ENCODE measurements at places on chromosomes 1 and 21.
A peak's percentile ranks its signal among the peaks of the same experiment; 100 is the strongest.

DNA sequence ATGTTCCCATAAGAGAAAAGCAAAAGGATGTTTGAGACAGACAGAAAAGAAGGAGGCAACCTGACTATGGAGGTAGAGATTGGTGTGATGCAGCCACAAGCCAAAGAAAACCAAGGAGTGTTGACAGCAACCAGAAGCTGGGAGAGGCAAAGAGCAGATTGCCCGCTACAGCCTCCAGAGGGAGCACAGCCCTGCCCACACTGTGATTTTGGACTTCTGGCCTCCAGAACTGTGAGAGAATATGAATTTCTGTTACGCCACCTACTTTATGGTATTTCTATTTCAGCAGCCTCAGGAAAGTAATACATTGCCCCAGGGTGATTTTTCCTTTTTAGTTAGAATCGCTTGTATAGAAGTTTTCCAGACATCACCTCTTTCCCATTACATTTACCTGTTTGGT lies 28.4 kb downstream of the SLAMF6 start:
- DNase-seq, result no peak

DNA sequence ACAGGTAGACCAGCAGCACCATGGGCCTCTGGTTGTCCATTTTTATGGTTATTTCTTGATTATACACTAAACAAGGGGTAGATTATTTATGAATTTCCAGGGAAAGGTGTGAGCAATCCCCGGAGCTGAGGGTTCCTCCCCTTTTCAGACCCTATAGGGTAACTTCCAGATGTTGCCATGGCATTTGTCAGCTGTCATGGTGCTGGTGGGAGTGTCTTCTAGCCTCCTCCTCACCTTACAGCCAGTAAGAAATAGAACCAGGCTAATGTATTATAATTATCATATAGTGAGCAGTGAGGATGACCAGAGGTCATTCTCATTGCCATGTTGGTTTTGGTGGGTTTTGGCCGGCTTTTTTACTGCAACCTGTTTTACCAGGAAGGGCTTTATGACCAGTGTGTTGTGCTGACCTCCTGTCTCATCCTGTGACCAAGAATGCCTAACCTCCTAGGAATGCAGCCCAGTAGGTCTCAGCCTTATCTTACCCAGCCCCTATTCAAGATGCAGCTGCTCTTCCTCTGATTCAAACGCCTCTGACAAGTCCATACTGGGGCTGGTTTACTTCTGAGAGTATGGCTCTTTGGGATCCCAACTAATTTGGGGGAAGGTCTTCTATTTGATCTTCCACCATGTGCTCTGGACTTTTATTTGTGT lies 13.5 kb upstream of the TINAGL1 start:
- no peak for DNase-seq

GRCh38 chr1:27380224-27380623 lies 2.9 kb downstream of the CD164L2 start:
- DNase-seq, result no peak

DNA sequence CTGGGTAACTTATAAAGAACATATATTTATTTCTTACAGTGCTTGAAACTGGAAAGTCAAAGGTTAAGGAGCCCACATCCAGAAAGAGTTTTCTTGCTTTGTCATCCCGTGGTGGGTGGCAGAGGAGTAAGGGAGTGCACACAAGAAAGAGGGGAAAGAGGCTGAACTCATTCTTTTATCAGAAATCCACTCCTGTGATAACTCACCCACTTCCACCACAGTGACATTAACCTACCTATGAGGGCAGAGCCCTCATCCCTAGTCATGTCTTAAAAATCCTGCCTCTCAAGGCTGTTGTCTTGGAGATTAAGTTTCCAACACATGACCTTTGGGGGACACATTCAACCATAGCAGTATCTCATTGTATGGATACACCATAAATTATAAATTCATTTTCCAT lies 32.5 kb upstream of the RGS4 start:
- no peak for DNase-seq

DNA sequence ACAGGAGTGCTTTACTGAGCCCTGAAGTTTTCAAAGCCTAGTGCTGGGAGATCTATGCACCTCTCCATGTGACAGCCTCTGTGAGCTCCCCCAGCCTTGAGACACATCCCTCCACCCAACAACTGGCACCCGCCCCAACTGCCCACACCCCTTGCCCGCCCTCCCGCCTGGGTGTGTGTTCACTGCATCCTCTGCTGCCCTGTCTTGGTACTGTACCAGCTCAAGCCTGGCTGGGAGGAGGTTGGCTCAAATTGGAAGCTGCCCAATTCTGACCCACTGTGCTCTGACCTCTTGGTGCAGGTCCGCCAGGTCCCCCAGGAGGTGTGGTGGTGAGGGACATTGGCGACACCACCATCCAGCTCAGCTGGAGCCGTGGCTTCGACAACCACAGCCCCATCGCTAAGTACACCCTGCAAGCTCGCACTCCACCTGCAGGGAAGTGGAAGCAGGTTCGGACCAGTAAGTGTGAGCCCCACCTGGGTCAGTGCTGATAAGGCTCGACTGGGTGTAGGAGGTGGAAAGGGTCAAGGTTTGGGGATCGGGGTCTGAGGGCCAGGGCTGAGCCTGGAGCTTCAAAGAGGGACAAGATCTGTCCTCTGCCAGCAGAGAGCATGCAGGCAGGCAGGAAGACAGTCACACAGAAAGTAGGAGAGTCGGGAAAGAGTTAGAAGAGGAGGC lies 18.0 kb downstream of the TMEM81 start:
- DNase-seq, result no peak

DNA sequence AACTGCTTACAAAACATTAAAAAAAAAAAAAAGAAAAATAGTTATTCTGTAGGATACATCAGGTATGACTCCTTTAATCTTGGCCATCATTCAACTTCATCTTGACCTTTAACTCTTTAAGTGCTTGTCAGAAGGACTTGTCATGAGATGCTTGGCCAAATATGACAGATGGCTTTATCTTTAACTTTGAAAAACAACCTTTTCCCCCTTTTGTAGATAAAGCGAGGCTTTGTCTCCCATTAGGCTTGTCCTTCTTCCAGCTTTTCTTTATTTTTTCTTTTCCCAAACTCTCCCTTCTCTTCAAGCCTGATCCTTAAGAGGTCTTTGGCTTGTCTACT lies 2.3 kb downstream of the SRSF10 start:
- DNase-seq, result no peak

- DNase-seq, result no peak
Observed at GRCh38 chr1:229869240-229869639, 197.8 kb upstream of the GALNT2 start.

DNA sequence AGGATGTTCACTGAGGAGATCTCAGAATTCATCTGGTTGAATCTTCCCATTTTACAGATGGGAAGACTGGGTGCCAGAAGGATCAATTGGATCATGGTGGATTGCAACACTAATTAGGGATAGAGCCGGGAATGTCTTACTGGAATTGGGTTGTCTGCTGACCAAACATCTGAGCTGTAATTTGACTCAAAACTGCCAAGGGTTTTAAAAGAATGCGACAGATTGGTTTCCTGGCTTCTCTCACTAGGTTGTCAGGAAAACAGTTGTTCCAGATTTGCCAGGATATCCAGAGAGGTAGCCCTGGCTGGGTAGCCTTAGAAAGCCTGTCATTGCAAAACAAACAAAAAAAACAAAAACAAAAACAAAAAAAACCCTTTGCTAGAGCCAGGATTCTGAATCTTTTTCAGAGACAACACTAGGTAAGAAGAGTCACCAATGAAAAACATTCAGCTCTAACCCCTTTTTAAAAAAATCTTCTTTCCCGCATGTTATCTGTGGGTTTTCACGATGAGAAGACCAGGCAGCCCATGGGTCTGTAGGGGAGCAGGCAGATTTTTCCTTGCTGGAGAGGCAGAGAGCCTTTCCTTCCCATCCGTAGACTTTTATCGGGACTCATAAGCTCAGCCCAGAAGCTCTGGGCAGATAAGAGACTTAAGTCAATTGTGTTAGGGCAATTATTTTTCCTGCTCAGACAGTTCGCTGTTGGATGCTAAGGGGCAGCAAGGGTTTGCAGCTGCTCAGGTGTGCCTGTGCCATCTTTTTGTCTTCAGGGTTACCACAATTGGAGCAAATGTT lies 418.9 kb downstream of the PRDM2 start:
- DNase-seq, result no peak

GRCh38 chr1:109300650-109301151 lies 6.1 kb downstream of the MYBPHL start:
- no peak for DNase-seq

- DNase-seq, result no peak
Observed at GRCh38 chr1:2380816-2381591, 10.3 kb downstream of the MORN1 start.

DNA sequence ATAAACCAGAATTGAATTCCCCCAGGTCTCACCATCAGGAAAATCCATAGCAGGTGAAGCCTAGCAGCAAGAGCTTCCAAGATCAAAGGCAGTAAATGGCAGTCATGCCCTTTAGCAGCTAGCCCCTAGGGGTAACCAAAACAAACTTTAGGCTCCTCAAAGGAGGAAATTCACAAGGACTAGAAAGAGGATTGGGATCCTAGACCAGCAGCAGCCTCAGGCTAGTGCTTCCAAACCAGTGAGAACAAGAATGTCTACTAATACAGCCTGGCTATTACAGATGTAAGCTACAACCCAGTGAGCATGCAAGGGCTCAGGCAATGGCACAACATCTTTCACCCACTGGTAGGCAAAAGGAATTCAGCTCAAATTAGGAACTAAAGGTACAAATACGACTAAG lies 11.1 kb upstream of the RIMKLA start:
- DNase-seq, result no peak

DNA sequence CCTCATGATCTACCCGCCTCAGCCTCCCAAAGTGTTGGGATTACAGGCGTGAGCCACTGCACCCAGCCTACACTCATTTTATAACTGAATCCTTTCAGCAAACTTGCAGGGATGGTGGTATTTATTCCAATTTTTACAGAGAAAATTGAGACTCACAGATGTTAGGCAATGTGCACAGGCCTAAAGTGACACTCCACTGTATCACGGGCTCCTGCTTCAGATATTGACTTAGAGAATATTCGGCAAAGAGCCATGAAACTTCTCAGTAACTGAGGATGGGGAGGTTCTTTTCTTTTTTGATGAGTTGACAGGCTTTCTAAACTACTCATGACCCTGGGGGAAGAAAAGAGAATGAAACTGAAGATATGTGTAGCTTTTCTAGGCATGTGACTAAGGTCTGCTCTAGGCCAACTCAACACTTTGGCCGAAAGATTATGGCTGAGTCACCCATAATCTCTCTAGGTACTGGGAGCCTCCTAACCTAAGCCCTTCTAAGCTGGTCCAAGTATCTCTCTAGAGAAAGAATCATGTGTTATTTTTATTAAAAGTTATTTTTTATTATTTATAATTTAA lies 19.9 kb upstream of the PTCH2 start:
- DNase-seq, result no peak

- DNase-seq, result no peak
Observed at GRCh38 chr1:20499105-20499504, 8.8 kb downstream of the MUL1 start.

- DNase-seq, result no peak
Observed at GRCh38 chr1:97947695-97948094, 26.9 kb upstream of the DPYD start.

DNA sequence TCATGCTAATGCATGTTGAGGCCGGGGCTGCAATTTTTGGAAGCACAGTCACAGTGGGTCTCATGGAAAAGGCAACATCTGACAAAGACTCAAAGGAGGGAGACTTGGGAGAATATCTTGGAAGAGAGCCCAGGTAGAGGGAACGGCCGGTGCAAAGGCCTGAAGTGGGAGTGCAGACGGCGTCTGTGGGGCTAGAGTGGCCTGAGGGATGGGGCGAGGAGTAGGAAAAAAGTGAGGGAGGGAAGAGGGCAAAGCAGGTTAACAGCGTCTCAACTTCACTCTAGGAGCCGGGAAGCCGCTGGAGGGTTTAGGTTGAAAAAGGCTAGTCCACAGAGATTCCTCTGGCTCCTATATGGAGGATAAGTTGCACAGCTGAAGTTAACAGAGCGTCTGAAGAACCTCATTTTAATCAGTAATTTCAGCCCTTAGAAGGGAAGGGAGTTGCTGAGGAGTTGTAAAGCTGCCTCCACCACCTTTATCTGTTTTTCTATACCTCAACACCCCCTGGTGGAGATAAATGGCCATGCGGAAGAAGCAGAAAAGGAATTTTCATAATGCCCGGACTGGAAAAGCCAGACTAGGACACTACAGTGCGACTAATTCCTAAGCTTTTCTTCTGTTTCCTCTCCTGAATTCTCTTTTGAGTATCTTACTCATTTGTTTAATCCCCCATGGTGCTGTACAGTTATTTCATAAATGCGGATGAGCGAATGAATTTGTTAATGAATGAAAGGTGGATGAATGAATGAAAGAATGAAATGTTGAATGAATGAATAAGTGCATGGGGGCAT lies 78.7 kb upstream of the ZNF281 start:
- peak; percentile 13 for DNase-seq

DNA sequence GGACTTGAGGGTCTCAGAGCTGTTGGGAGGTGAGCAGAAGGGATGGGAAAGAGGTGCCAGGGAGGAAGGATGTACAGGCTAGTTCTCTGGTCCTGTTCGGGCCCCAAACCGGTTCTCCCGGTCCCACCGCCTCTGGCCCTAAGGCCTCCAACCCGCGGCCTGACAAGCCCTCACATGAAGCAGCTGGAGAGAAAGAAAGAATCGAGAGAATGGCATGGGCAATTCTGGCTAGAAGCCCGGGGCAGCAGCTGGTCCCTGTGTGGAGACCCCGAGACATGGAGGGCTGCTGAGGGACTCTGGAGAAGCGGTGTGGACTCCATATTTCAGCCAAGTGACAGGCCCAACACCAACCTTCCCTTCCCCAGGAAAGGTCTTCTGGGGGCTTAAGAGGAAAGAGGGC lies 730 bp downstream of the CDC42SE1 start:
- no peak for DNase-seq

DNA sequence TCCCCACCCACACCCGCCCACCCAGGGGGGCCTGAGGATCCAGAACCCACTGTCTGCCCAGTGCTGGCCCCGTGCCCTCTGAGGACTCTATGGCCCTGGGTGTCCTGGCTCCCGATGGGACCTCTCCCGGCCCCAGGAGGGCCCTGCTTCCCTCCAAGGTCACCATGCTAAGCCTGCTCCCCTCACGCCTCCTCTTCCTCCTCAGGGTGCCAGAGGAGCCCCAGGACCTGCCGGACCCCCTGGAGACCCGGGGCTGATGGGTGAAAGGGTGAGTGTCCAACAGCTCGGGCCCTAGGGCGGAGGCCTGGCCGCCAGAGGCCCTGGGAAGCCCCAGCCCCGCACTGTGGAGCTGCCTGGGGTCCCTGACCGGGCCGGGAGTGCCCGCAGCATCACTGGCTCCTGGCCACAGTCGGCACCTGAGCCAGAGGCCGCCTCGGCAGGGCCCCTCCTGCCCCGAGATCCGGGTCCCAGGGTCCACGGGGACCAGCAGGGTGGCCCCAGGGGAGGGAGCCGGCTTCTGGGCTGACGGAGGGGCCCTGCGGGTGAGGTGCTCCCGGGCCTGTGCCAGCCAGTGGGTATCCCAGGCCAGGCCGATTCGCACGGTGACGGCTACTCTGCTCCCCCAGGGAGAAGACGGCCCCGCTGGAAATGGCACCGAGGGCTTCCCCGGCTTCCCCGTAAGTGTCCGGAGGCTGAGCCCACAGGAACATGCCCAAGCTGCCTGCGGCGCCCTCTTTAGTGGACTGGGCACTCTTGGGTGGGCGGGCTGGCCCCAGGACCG lies 16.1 kb downstream of the COL6A1 start:
- DNase-seq, result no peak

Measured in stimulated activated CD8-positive, alpha-beta memory T cell treated with anti-CD3 and anti-CD28 coated beads, Interleukin-2, amount 100 ng/mL, for 1 hour (primary cell).